Esophagus squamous epithelium (tissue), 5 donors: ENCODE measurements at places on chromosomes 2 and 18.

DNA sequence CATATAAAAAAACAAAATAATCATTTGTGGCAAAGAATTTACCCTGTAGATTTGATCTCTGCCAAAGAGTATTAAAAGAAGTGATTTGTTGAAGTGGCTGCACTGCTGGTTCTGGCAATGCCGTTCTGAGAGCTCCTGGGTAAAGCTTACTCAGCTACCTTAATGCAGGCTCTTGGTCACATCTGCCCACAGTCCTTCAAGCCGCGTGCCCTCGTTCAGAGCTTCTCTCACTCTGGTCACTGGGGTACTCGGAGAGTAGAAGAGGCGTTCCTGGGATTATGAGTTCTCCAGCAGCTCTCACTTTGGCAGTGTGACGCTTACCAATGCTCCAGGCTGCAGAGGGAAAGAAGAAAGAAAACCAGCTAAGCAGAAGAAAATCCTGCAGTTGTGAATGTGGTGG is 57.9 kb downstream of the ACVR1 start:
- H3K27ac ChIP-seq: no peak overlapping the region
- no peaks in the 10 kb centered on the region for H3K27me3 ChIP-seq
- DNase-seq: no peak
- no peak overlapping the region for H3K4me3 ChIP-seq

- no peak for DNase-seq
- no peaks in the 10 kb centered on the region for H3K4me1 ChIP-seq
- no peak overlapping the region for H3K27ac ChIP-seq
These were observed 223.6 kb downstream of the C1D start for GRCh38 chr2:67839242-67839641.

DNA sequence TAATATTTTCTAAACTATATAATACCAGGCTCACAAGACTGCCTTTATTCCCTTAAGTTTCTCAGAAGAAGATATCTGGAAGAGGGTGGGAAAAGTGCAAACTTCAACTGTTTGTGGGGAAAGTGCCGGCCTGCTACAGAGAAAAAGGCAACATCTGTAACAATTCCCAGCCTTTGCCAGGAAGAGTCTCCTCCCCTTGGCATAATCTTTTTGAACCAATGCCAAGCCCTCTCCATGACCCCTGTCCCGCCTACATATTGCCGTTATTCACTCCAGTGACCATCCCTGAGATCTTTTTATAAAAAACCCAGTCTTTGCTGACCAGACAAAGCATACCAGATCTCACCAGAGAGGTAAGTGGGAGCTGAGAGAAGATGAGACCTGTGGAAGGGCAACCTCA is at the start of gene REG3G:
Gene REG3G, plus strand, starts transcription at position 282 of the 400 bp plus-strand sequence. CDS start 392 bp downstream, outside the sequence.
- no peaks in the 10 kb centered on the region for H3K27me3 ChIP-seq
- no peak for DNase-seq
- H3K4me1 ChIP-seq: no peaks in the 10 kb centered on the region
- no peak within 1 kb of the TSS for H3K27ac ChIP-seq
- no peak within 1 kb of the TSS for H3K4me3 ChIP-seq

DNA sequence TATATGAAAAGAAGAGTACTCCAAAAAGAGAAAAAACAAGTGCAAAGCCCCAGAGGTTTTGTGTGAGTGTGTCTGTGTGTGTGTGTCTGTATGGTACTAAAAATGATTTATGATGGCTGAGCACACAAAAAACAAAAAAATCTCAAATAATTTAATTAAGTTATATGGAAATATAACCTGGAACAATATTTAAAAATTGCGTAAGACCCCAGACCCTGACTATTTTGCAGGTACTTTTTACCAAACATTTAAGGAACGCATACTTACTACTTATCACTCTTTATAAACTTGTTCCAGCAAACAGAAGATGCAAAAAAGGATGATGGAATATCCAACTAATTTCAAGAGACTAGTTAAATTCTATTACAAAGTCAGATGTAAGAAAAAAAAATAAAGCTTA is 317.4 kb upstream of the KCNH7 start:
- no peak for DNase-seq
- no peak overlapping the region for H3K4me3 ChIP-seq
- H3K27me3 ChIP-seq: no peaks in the 10 kb centered on the region
- H3K27ac ChIP-seq: no peak overlapping the region

GRCh38 chr18:12233378-12233777 is 20.8 kb upstream of the CIDEA start:
- no peaks in the 10 kb centered on the region for H3K36me3 ChIP-seq
- H3K4me1 ChIP-seq: peaks cover 9% of the 10 kb centered on the region
- H3K4me3 ChIP-seq: no peak overlapping the region
- no peak for DNase-seq
